Ammon's horn (tissue), 1 donor: ENCODE measurements at places on chromosomes 1 and 21.

DNA sequence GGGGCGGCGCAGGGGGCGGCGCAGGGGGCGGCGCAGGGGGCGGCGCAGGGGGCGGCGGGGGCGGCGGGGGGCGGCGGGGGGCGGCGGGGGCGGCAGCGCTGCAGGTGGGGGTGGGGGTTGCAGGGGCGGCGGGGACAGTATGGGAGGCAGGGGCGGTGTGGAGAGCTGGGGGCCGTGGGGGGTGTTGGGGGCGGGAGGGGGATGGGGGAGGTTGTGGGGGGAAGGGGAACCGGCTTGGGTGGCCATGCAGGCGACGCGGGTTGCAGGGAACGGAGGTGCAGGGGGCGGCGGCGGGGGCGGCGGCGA is 13.0 kb upstream of the SLC19A1 start:
- DNase-seq = no peak

DNA sequence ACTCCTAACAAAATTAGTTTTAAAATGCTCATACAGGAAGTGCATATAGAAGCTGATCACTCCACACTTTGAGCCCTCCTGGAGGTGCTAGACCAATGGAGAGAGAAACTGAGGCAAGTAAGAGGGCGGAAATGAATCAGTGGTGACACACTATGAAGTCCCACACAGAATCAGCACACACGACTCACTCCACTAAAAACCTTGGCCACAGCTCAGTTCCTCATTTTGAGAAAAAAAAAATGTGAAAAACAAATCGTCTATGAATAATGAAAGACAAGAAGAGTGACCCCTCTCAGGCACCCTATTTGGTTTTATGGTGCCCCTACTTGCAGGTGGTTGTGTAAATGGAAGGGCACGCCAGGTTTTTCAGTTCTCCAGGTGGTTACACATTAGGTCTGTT is 675.1 kb upstream of the BRINP3 start:
- no peak for DNase-seq

GRCh38 chr1:46128344-46128743 is 4.1 kb downstream of the PIK3R3 start:
- DNase-seq = no peak

DNA sequence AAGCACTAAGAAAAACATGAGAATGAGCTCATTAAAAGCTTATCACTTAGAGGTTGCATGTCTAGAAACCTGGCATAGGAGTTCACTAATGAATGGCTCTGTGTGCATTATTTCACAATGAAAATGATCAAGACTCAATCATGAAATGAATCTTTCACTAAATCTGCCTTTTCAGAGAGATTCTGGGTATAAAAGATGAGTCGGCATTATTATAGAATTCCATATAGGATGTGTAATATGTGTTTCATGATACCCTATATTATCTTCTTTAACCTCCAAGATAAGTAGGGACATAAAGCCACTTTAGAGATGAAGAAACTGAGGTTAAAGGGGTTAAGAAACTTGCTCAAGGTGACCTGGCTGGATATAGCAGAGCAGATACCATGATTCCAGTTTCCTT is 368.1 kb downstream of the DUSP10 start:
- no peak for DNase-seq

GRCh38 chr1:230958370-230958769 is 20.3 kb downstream of the TTC13 start:
- no peak for DNase-seq

DNA sequence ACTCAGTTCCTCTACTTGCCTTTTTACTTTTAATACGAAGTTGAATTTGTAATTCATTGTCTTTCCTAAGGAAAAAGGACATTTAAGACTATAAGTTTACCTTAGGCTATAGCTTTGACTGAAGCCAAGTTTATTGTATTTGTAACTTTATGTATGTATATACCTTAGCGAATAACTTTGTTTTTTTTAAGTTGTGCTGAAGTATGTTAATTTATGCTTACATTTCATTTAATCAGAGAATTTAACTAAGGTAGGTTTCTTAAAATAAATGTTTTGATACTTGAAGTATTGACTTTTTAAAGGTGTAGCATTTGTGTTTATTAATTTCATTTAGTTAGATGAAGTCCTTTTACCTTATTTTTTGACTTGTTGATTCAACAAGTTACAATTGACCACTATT is 55.2 kb upstream of the TPTE start:
- DNase-seq = no peak

DNA sequence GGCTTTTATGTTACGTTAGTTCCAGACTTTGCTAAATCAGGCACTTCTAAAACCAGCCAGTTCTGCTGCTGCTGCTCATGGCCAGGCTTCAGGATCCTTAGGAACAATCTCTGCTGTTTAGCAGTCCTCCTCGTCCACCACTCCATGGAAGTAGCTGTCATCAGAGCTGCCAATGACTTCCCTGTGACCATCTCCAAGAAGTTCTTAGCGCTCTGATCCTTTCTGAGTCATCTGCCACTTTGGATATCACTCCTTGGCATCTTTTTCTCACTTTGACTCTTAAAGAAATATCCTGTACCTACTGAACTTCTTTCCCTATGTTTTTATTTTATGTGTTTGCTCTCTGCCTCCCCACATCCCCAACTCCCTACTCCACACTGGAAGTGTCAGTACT is 14.7 kb upstream of the IRF2BP2 start:
- DNase-seq = no peak

DNA sequence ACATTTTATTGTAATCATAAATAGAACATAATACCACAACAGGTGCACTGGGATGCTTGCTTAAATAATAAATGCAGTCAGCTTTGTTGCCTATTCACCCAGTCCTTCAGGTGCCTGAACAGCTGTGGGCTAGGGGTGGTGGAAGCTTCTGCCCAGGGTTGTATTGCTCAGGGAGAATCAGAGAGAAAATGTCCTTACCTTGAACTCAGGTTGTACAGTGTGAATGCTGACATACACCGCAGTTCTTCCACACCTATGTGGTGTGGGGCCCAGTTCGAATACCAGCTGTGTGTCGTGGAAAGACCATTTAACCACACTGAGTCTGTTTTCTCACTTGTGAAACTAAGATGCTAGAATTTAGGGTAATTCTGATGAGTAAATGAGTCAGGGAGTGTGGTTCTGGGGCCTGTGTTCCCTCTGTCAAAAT is 115.7 kb upstream of the ATP1A1 start:
- DNase-seq = no peak

DNA sequence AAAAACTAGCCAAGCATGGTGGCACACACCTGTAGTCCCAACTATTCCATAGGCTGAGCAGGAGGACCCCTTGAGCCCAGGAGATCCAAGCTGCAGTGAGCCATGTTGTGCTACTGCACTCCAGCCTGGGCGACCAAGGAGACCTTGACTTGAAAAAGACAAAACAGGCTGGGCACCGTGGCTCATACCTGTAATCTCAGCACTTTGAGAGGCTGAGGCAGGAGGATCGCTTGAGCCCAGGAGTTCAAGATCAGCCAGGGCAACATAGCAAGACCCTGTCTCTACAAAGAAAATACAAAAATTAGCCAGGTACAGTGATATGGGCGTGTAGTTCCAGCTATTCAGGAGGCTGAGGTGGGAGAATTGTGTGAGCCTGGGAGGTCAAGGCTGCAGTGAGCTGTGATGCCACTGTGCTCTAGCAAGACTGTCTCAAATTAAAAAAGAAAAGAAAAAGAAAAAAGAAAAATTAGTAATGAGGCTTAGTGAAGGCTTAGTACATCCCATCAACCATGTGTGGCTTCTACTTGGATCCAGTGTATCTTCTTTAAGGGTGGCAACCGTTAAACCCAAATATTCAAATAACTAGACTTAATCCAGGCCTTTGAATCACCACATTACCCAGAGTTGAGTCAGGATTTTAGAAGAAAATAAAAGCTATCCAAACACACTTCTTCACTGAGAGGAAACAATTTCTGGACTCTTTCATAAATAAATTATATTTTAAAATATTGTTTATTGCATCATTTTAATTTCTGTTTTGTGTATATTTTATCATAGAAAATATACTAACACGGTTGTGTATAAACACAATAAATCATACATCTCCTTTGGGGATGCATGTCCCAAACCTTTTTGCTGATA is 74.3 kb upstream of the RAB4A start:
- no peak for DNase-seq
